Inflammatory macrophage treated with lipopolysaccharide for 1 hour (primary cell): ENCODE measurements at places on chromosomes 7 and 10.
A peak's percentile ranks its signal among the peaks of the same experiment; 100 is the strongest.

DNA sequence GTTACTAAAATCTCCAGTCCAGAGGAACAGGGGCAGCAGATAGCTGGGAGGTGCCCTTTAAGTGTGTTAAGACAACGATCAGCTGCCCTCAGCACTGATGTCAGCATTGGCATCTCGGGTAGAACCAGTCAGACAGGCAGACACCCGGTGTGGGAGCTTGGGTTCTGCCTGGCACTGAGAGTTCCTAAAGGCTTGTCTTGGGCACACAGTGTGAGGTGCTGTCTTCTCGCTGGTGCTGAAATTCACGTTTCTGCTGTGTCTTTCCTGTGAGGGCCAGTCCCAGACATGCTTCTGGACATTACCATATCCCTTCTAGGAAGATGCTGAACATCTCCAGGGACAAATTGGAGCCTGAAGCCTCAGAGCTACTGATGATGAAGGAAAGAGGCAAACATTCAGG lies 156.2 kb downstream of the DNAJB6 start:
- DNase-seq: no peak

DNA sequence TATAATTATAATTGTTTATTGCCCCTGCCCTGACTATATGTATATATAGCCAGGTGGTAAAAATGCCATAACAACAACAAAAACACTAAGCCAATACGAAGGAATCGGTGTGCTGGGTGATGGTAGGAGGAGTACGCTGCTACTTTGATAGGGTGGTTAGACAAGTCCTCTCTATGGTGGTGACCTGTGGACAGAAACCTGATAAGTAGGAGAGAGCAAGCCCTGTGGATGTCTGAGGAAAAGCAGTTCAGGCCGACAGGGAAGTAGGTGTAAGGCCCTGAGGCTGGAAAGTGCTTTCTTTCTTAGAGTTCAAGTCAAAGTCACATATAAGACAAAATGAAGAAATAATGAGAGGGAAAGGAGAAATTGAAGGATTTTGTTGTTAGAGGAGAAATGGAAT lies 823.8 kb upstream of the CELF2 start:
- no peak for DNase-seq

GRCh38 chr7:50652400-50653125 lies 87.4 kb upstream of the DDC start:
- DNase-seq: no peak

DNA sequence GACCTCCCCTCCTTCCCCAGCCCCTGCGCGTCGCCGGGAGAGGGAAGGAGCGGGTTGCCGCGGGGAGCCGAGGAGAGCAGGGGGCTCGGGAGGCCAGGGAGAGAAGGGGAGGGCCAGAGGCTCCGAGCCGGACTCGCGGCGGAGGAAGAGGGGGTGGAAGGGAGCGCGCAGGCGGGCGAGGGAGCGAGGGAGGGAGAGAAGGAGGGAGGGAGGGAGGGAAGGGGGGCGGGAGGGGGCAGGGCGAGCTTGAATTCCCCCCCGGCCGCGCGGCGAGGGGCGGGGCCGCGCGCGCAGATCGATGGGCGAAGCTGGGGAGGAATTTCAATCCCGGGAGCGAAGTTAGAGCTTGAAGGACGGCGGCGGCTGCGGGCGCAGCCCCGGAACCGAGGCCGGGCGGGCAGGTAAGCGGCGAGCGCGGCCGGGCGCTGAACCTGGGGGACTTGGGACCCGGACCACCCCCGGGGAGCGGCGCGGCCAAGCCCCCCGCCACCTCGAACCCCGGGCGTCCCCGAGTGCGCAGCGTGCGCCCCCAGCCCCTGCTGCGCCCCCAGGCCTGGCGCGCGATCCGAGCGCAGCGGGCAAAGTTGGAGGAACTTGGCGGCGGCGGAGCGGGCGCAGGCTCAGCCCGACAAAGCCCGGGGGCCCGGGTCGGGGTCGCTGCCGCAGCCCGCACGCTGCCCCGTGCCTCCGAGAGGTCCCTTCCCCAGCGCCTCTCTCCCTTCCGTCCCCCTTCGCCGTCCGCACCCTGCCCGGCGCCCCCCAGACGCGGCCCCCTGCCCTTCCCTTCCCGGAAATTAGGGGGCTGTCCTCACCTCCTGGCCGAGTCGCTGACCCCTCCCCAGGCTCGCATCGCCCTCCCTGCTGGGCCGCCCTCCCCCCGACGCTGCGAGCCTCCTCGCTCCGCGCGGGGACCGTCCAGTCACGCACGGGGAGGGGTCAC lies at the start of gene ELFN1:
ELFN1 (plus strand) TSS at position 324 of the 940 bp plus-strand sequence. CDS start 74,320 bp downstream, outside the sequence.
- DNase-seq: no peak

GRCh38 chr10:651692-652091 lies 37.8 kb downstream of the DIP2C start:
- no peak for DNase-seq

- no peak for DNase-seq
Measured at GRCh38 chr10:119209035-119209735, 1.8 kb downstream of the GRK5 start.

- DNase-seq: no peak
Measured at GRCh38 chr10:92995509-92995908, 65.1 kb upstream of the CYP26C1 start.

DNA sequence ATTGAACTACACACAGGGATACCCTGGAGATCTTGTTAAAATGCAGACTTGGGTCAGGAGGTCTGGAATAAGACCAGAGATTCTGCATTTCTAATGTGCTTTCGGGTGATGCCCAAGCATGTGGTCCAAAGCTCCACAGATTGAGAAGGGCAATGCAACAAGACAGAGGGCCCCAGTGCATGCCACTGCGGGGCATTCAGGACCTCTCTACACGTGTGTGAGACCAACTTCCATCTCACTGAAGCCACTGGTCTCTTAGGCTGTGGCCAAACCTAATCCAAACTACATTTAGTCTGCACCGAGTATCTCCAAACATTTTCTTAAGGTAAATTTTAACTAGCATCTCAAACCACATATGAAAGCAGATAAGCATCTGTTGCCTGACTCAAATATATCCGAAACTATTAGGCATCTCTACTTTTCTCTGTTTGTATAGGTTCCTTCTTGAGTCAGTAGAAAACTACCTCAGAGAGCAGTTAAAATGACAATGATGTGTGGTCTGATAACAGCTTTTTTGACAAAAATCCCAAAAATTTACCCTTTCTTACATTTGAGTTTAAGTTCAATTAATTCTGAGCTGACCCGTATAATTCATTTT lies 107.5 kb downstream of the ELMO1 start:
- no peak for DNase-seq

GRCh38 chr7:134842886-134843430 lies 63.5 kb downstream of the CALD1 start:
- DNase-seq: no peak

GRCh38 chr10:86044029-86044428 lies 322.6 kb downstream of the GRID1 start:
- no peak for DNase-seq

- DNase-seq: no peak
Measured at GRCh38 chr10:74223755-74224529, 72.9 kb downstream of the ADK start.

GRCh38 chr10:122018951-122019413 lies 30.0 kb downstream of the TACC2 start:
- DNase-seq: no peak

DNA sequence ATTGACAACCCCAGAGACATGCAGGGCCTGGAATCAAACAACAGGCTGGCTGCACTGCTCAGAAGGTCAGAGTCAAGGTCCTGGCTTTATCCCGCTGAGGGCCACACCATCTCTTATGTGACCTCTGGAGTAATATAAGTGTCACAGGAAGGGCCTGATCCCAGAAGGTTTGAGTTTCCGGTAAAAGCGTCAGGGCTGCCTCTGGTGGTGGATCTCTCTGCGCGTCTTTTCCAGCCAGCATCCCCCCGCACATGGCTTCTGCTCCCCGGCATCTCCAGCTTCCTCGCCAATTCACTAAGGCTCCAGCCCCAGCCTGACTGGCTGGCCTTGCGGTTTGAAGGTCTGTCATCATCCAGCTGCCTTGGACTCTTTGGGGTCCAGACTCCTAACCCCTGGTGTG lies 54.2 kb downstream of the SNX10 start:
- no peak for DNase-seq

GRCh38 chr10:71379118-71379766 lies 17.5 kb upstream of the CDH23 start:
- no peak for DNase-seq

GRCh38 chr10:131159771-131160170 lies 151.8 kb downstream of the TCERG1L start:
- DNase-seq: no peak

DNA sequence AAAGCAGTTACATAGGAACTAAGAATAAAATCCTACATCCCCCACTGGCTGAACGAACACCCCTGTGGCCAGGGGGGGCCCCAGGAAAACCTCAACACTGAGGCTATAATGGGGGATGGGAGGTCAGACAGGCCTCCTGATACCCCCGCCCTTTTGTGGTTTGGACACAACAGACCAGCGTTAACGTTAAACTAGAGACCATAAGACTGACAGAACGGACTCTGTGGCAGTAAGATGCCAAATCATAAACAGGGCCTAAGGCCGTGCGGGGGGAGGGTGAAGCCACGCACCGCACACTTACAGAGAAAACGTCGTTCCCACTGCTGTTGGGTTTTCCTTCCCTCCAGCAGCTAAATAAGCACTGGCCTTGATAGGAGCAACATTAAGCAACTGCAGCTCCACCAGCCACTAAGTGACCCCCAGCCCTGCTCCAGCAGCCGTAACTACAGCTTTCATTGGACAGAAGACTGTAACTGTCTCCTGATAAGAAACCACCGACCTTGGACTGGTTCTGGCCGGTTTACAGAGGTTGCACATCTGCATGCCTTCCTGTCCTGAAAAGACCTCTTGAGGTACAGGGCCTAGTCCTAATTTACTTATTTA lies 3.4 kb upstream of the PPP2R2D start:
- no peak for DNase-seq

DNA sequence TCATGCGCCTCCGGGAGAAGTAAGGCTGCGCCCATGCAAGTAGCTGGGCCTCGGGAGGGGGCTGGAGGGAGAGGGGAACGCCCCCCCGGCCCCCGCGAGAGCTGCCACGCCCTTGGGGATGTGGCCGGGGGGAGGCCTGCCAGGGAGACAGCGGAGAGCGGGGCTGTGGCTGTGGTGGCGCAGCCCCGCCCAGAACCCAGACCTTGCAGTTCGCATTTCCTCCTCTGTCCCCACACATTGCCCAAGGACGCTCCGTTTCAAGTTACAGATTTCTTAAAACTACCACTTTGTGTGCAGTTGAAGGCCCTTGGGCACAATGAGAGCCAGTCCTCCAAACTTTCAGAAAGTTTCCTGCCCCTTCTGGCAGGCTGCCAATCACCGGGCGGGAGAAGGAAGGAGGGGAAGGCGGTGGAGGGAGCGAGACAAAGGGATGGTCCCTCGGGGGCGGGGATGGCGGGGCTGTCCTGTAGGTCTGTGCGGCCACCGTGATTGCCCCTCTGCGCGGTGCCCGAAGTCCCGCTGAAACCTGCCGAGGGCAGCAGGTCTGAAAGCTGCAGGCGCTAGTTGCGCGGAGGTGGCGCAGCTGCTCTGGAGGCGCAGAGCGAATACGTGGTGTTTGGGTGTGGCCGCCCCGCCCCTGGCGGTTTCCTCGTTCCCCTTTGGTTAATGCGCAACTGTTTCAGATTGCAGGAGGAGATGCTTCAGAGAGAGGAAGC lies 2.1 kb downstream of the VIM start:
- DNase-seq: no peak

GRCh38 chr10:71742301-71743088 lies 22.9 kb upstream of the C10orf105 start:
- DNase-seq: no peak

GRCh38 chr7:128755819-128756476 lies 16.8 kb downstream of the CALU start:
- no peak for DNase-seq

- no peak for DNase-seq
Measured at GRCh38 chr7:108249453-108249852, 119.3 kb upstream of the LAMB4 start.

DNA sequence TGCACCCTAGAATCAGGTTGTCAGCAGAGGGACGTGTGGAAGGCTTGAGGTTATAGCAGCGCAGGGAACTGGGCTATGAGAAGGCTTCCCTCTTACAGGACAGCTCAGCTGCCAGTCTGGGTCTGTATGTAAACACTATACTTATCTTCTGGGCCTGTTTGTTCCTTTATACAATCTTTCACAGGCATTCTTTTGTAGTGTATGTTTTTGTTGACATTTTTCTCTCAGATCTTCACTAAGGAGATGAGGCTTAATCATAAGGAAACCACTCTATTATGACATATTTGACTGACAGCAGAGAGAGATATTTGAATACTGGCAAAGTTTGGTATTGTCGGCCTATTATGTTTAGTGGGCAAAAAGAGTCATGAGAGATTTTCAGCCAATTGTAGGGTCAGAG lies 929 bp downstream of the GBF1 start:
- DNase-seq: no peak

DNA sequence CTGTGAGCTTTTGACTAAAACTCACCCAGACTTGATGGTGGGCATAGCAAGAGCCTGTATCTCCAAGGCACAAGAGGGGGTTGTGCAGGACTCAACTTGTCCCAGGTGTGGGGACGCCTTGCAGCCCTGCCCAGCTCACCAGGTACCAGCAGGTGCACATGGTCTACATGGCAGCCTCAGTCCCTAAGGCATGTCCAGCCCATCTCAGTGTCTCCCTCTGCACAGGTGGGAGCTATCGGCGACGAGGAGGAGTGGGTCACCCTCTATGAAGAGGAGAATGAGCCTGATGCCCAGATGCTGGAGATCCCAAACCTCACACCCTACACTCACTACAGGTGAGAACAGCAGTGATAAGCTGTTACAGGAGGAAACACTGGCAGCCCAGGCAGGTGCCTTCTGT lies 571.7 kb upstream of the FOXK1 start:
- DNase-seq: no peak

GRCh38 chr7:131726686-131727085 lies 170.3 kb upstream of the PODXL start:
- DNase-seq: no peak

GRCh38 chr7:50644114-50644513 lies 78.9 kb upstream of the DDC start:
- no peak for DNase-seq

DNA sequence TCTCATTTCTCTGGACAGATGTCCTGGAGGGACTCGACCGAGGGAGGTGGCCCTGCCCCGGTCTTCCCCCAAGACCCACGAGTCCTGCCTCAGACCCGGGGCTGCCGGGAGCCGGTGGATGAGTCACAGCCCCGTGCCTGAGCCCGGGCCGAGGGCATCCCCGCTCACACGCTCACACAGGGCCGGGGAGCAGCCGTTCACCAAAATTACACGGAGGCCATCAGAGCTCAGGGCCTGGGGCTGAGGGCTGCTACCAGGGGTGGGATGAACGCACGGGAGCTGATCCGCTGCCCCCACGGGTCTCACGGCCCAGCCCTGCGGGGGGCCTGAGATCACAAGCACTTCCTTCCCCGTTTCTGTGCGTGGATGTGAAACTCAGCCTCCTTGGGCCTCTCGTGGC lies 17.5 kb downstream of the FAM20C start:
- DNase-seq: peak; percentile 82
